NCI-H187 treated with DMSO at 0.1 percent for 48 hours (cell line): ENCODE measurements at places on chromosomes 12 and 14.

DNA sequence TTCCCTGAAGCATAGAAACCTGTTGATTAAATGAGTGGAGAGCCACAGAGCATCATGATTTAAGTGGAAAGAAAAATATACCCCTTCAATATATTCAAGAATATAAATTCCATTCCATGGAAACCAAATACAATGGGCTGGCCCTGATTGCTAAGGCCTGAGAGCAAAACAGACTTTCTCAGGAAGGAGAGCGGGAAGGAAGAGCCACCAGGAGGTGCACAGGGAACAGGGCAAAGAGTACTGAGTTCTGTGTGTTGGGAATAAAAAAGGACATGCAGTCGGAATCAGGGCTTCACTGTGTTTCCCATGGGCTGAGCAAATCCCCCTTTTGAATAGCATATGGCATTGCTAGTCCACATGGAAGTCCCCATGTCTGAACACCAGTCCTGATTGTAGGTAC is 69.7 kb upstream of the PLEKHG3 start:
- DNase-seq = no peak

DNA sequence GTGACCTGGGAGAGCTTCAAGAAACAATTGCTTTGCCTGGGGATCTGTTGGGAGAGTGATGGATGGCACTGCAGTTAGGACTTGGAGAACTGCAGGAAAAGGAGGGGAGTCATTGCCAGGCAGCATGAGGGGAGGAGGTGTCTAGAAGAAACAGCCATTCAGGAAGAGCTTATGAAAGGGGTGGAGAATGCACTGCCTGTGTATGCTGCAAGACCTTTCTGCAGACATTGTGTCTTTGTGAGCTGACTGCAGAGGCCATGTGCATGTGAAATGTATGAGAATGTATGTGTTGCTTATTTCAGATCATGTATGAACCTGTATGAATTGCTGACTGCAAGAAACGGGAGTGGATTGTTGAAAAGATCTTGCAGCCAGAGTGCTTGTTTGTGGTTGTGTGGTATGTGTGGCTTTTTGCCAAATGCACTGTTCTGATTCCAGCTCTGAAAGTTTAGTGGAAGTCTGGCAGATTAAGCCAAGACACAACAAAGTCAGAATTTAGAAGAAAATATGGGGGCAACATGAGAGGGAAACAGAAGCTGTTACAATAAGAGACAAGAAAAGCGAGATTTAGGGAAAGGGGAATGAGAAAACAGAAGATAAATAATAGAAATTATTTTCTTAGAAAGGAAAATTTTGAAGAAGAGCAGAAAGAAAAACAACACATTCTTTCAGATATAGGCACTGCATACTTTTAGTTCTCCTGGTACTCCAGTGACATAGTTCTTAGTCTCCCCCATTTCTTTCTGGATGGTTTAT is 9.8 kb upstream of the RIMKLB start:
- peak; percentile 51 for DNase-seq

GRCh38 chr12:18676996-18677588 is 60.7 kb downstream of the PLCZ1 start:
- DNase-seq = no peak

GRCh38 chr12:19474147-19474546 is 34.9 kb downstream of the AEBP2 start:
- no peak for DNase-seq

- no peak for DNase-seq
These were observed 18.5 kb upstream of the CCDC175 start for GRCh38 chr14:59595071-59595470.

DNA sequence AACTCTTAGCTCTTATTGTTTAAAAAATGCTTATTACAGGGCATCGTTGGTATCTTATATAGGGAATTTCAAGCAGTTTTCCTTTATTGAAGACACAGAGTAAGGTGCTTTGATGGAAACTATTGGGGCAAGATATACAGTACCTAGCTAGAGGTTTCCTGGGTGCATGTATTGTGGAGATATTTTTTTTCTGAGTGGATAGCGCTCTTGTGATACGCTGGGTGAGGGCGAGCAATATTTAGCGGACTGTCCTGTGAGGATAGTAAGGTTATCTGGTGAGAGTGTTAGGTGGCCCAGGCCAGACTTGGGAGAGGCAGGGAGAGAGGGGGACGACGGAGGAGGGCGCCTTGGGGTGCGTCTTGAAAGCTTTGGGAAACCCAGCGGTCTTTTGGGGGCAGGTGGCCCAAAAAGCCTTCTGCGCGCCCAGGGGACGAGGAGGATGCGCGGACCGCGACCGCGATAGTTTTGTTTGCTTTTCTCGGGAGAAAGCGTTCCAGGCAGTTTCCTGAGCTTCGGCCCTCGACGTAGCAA is 596 bp upstream of the BICD1 start:
- no peak for DNase-seq

GRCh38 chr14:30355431-30355913 is 203.5 kb upstream of the G2E3 start:
- DNase-seq = no peak

- DNase-seq = no peak
These were observed 383.5 kb downstream of the ZFP36L1 start for GRCh38 chr14:68409387-68409786.

DNA sequence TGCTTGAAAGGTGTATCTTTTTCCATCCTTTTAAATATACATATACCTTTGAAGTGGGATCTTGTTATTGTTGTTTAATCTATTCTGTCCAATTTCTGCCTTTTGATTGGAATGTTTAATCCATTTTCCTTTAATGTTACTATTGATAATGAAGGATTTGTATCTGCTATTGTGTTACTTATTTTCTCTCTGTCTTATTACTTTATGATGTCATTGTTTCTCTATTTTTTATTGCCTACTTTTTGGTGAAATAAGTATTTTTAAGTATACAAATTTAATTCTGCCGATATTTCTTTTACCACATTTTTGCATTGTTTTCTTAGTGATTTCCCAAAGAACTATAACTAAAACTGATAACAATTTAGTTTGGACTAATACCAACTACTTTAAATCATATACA is 121.8 kb downstream of the RASSF9 start:
- DNase-seq = no peak

GRCh38 chr14:93067088-93067487 is 48.6 kb downstream of the ITPK1 start:
- DNase-seq = no peak

GRCh38 chr12:33654313-33654712 is 214.7 kb upstream of the SYT10 start:
- DNase-seq = no peak

DNA sequence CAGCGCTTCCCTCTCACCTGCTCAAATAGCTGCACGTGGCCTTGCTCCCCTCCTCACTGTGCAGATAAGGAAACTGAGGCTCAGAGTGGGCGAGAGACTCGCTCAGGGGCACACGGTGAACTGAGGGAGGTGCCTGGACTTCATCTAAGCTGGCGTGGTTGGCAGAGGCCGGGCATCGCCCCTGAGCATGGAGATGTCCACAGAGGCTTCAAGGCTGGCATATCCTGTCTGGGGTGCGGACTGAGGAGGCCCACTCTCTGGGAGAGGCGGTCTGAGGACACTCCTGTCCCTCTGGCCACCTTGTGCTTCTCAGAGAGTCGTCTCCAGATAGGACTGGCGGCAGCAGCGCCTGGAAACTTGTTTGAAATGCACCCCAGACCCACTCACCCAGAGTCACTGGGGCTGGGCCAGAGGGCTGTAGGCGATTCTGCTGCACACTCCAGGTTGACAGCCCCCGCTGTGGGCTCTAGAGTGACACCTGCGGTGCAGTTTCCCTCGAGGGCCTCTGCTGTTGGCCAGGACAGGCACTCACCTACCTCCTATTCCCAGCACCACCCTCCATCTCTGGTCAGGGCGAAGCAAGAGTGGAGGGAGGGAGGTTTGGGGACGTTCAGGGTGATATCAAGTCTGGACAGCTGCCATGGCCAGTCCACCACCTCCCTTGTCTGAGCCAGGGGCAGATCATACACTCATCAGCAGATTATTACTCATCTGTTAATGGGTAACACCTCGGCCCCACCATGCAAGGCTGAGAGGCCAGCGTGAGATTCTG is 11.2 kb upstream of the LBHD2 start:
- no peak for DNase-seq

- no peak for DNase-seq
These were observed 86.8 kb downstream of the NDUFA12 start for GRCh38 chr12:94916663-94917062.

DNA sequence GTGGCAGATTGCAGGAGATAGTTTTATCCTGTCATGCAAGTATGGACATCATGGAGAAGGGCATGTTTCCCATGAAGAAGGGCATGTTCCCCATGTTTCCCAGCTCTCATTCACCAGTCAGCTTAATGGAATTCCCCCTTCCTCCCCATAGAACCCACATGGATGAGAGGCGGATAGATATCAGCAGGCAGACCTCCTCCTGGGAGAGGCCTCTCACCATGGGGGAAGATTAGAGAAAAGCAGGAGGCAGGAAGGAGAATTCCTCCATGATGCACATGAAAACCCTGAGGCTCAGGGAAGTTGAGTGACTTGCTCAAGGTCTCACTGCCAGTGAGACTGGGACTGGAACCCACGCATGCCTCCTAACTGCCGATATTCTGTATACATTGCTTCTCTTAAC is 92.9 kb upstream of the FOXN3 start:
- no peak for DNase-seq

GRCh38 chr14:65153101-65153500 is 50.8 kb upstream of the MAX start:
- DNase-seq = no peak

DNA sequence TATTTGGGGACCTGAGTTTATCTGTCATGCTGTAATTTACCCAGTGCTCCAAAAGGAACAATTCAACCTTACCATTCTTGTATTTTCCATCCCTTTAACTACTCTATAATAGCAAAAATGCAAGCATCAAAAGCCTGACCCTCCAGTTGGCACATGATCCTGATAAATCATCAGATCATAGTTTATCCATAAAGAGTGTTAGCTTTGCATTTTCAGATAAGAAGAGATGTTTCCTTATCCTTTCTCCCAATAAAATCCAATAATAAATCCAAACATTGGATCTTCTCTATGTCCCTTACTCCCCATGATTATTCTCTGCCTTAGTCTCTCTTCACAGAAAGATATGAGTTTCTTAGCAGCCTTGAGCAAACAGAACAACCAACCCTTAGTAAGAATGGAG is 134.9 kb downstream of the FSCB start:
- no peak for DNase-seq

- no peak for DNase-seq
These were observed 100.2 kb downstream of the KIF26A start for GRCh38 chr14:104238424-104239184.

GRCh38 chr12:70971001-70971794 is 50.7 kb upstream of the PTPRR start:
- DNase-seq = no peak

- no peak for DNase-seq
These were observed 9.7 kb downstream of the TNS2 start for GRCh38 chr12:53059434-53060063.

DNA sequence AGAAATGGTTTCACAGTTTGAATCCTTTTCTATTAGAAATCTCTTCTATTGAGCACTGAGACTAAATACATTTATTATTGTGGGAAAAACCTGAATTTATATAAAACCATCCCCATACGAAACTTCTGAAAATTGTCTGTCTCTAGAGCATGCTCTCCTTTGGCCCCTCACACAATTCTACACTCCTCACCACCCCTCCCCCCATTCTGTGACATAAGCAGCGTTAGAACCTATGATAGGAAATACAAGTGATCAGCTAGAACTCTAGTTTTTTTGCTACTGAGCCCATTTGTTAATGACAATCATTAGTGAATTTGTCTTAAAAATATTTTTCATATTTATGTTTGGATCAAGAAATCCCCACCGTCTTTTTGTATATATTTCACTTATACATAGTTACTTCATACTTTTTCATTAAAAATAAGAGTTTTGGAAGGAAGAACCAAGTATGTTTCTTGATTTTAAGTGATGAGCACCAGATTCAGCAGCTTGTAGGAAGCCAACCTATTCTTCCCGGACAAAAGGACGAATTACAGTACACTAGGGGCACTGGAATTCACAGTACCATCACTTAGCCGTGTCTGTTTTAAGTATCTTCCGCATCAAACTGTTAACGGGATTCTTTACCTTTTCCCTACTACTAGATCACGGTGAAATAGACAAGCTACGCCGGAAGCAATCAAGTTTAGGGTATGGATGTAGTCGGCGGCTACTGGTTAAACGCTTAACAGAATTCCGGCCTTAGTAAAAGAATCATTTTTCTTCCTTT is 724 bp downstream of the GTSF1 start:
- no peak for DNase-seq

DNA sequence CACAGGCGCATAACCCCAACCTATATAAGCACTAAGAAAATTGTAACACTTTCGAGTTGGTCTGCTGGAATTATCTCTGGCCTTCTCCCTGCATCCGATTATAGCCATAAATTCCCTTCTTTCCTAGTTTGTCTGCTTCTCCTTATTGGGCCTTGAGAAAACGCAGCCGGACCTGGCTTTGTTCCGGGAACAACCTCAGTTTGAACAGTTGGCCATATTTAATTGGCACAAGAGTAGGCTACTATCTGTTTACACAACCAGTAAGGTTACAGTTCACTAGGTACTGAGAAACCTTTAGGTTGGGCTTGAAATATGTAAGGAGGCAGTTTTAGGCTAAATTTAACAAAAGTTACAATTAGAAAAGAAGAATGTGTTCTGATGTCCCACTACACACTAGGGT is 176.1 kb downstream of the IPO8 start:
- no peak for DNase-seq

GRCh38 chr12:106974511-106974910 is 12.4 kb downstream of the MTERF2 start:
- DNase-seq = no peak

DNA sequence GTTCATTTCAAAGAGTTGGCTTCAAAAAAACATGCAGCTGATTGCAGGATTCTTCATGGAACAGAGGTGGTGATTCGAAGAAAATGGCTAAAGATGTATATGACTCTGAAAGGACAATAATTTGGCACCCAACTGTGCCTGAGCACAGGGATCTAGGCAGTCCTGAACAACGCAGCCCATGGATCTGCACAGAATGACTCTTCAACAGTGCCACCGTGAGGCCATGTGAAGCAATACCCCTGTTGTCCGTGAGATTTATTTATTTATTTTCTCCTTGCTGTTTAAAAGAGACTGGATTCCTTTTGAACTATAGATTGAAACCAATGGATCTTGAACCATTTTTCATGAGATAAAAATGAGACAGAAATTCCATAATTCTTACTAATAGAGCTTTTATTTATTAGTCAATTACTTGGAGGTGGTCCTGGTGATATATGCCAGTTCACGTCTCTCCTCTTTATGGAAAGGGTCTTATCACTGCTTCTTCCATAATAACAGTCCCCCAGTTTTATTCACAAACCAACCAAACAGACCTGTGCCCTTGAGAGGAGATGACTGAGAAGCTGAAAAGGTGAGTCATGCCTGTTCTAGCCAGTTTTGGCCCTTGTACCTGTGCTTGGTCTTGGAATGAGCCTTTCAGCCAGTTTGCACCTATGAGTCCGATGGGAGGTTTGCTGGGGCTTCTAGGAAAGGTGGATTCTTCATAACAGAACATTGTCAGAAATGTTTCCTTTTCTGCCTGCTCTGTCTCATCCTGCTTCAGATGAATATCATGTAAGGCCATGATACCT is 1598.3 kb downstream of the AACS start:
- DNase-seq = no peak

GRCh38 chr12:57452937-57453509 is 2.1 kb upstream of the INHBE start:
- DNase-seq = peak; percentile 21

GRCh38 chr14:23939607-23940326 is 13.8 kb upstream of the DHRS4 start:
- DNase-seq = no peak
